NCI-H82 (cell line): ENCODE measurements at places on chromosomes 13 and 19.

DNA sequence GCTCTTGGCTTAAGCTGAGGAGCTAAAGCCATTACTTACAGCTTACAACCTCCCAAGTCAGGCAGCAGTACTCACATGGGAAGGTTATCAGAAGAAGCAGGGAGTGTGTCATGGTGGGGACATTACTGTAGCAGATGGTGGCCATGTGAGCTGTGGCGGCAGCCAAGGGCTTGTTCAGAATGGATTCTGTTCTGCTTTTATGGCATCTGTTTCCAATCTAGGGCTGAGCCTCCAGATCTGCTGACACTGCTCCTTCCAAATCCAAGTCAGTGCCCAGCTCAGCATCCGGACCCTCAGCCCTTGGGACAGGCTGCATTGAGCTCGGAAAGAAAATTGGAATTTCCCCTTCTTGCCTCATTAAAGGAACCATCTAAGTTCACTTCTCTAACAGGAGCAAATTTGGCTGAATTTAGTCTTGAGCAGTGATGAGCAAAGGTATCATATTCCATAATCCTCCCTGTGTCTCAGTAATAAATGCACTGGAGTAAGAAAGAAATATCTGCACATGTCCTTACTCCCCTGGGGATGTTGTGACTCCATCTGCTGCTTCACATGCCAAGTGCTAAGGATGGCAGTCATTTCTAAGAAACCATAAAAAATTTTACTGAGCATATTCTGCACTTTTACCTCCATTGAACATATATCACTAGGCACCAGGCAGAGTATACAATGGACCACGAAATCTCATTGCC lies 73.9 kb downstream of the KCTD12 start:
- DNase-seq: peak; percentile 84

DNA sequence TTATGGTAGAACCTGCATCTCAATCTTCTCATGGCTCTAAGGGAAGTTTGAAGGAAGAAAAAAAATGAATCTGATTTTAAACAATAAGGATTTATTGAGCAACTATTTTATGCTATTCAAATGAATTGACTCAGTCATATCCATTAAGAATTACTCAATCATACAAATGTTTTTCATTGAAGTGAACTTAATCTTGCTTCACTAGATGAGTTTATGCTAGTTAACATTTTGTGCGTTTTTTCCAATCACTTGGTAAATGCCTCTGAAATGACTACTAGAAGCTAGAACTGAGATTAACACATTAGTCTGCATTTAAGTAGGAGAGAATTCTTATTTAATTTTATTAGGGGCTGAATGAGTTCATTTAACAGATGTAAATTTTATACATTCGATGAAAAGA lies 25.2 kb downstream of the RXFP2 start:
- DNase-seq: no peak

DNA sequence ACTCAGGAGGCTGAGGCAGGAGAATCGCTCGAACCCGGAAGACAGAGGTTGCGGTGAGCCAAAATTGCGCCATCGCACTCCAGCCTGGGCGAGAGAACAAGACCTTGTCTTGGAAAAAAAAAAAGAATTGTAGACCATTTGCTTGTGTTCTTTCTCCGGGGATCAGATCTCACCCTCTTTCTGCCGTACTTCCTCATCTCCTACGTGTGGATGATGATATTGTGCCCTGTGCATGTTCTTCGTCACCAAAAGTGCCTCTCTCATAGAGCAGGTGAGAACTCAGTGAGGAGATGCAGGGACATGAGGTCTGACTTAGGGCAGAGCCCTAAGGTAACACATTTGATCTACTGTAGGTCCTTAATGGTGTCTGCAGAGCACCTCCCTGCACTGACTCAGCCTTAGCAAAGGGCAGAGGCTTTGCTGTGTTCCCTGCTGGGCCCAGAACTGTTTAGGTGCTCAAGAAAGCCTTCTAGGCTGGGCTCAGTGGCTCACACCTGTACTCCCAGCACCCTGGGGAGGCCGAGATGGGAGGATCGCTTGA lies 1.3 kb downstream of the APOC2 start:
- no peak for DNase-seq

- no peak for DNase-seq
Observed at GRCh38 chr13:28322256-28322905, 172.5 kb downstream of the FLT1 start.

DNA sequence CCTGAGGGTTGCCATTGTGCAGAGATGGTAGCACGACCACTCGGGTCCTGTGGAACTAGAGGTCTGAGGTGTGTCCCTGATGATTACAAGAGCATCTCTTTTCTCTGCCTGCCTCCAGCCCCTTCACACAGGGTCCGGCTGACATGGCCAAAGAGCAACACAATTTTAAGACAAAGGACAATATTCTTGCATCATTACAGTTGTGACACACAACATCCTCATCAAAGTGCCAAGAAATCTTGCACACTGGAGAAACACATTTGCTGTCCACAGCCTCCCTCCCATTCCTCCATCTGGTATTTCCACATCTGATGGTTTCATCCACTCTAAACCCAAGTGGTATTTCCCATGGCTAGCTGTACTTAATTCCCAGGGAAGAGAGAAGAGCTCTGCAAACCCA lies 12.8 kb downstream of the COL4A1 start:
- DNase-seq: no peak

- no peak for DNase-seq
Observed at GRCh38 chr13:64925284-64925683, 2304.9 kb downstream of the PCDH9 start.

DNA sequence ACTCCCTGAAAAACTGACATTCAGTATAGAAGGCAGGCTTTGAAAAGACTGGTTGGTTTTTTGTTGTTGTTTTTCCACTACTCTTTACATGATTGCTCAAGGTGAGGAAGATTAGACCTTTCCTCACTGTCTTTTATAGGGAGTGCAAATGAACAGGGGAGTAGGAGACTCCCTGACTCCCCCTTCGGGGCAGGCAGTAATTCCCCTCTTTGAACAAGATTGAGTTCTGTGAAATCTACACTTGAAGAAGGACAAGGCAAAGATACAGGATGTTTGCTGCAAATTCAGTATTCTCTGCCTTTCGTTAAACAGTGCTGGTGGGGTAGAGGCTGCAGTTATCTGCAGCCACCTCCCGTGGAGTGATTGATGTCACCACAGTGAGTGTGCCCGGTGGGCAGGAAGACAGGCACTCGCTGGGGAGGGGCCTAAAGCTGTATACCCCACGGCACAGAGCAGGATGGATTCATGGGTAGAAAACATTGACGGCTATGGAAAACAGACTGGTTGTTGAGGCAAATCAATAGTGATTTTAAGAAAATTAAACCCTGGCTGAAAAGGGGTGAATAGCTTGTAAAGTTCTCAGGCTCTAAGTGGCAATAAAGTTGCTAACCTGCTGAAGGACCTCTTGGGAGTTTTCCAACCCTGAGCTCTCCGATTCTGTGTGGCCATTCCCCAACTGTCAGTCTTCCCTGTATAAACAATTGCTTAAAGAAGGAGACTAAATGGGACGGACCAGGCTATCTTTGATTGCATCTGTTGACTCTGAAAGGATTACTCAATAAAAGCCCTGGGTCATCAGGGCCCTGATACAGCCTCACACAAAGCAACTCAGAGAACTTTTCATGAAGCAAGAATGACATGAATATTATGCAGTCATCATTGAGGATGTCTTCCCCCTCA lies 308.3 kb downstream of the TBC1D4 start:
- DNase-seq: no peak

DNA sequence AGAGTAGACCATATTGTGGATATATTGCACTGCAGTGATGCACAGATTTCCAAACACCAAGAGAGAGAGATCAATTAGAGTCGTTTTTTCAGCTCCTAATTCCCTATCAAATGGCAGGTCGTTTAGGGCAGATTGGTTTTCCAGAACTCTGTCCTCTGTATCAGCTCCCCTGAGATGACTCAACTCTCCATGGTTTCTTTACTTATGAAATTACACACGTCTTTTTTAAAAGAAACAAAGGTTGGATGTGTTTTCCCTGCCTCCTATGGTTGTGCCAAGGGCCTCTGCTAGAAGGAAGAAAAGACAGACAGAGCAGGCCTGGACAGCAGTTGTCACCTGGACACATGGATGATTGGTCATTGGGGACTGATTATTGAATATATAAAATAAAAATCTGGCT lies 478.1 kb upstream of the NBEA start:
- no peak for DNase-seq

GRCh38 chr13:102897371-102898138 lies 51.7 kb downstream of the ERCC5 start:
- no peak for DNase-seq

DNA sequence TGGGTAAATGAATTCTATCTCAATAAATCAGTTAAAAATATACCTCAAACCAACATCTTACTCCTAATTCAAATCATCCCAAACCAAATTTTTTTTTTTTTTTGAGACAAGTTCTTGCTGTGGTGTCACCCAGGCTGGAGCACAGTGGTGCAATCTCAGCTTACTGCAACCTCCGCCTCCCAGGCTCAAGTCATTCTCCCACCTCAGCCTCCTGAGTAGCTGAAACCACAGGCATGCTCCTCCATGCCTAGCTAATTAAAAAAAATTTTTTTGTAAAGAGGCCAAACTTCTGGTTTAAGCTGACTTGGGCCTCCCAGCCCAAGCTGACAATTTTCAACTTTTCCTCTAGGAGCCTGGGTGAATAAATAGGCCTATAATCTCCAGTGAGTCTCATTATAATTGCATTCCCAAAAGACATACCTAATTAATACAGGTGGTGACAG lies 22.1 kb upstream of the OLFM2 start:
- no peak for DNase-seq

DNA sequence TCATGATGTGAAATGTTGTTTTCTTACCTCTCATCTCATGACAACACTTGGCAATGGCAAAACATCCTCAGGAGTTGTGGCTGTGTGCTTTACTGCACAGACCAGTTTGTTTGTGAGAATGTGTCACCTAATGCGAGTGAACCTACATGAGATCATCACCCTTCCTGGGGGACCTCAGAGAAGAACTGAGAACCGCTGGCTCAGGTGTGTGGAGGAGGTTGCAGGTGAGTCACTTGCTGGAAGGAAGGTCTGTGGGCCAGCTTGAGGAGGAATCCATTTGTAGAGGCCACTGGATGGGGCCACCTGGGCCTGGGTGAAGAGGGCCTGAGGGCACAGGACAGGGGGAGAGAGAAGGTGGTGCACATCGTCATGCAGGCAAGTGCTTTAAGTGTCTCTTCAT lies 3.0 kb upstream of the CEACAM1 start:
- no peak for DNase-seq

DNA sequence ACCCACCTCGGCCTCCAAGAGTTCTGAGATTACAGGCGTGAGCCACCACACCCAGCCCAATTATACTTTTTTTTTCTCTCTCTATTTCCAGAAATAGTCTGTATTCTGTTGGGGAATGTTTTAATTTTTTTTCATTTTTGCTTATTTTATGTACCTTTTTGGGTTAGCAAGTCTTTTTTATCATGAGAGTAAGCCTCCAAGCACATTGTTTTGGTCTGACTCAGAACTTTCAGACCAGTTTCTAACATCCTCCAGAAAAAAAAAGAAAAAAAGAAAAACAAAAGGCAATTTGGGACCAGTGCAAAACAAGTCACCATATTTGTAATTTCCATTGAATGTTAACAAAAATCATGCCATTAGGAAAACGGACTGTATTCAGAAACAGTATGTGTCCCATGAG lies 1465.5 kb downstream of the SLITRK5 start:
- no peak for DNase-seq

DNA sequence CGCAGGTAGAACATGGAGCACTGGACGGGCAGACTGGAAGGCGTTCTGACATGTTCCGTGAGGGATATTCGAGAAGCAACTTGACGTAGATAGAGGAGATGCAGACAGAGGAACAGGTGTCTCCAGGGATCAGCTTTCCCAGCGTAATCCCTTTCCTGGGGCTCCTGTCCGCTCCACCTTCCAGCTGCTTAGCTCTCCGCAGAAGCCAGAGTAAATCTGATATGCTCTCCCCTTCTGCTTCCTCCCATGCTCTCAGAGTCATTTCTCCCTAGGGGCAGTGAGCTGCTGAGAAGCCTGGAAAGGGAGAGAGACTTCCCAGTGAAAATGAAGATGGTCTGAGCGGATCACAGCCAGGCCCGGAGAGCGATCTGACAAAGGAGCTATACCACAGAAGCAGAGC lies 23.0 kb upstream of the OLFM4 start:
- peak; percentile 99 for DNase-seq

DNA sequence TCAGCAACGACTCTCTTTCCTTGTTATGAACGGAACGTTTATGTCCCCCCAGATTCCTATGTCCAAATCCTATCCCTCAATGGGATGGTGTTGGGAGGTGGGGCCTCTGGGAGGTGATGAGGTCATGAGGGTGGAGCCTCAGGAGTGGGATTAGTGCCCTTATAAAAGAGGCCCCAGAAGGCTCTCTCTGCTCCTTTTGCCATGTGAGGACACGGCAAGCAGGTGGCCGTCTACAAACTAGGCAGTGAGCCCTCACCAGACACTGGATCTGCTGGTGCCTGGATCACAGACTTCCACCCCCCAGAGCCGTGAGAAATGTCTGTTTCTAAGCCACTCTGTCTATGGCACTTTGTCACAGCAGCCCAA lies 53.2 kb downstream of the EPS15L1 start:
- DNase-seq: peak; percentile 57

GRCh38 chr19:3671680-3672574 lies 28.3 kb downstream of the PIP5K1C start:
- no peak for DNase-seq

GRCh38 chr19:32809754-32810153 lies 59.8 kb downstream of the SLC7A9 start:
- no peak for DNase-seq

DNA sequence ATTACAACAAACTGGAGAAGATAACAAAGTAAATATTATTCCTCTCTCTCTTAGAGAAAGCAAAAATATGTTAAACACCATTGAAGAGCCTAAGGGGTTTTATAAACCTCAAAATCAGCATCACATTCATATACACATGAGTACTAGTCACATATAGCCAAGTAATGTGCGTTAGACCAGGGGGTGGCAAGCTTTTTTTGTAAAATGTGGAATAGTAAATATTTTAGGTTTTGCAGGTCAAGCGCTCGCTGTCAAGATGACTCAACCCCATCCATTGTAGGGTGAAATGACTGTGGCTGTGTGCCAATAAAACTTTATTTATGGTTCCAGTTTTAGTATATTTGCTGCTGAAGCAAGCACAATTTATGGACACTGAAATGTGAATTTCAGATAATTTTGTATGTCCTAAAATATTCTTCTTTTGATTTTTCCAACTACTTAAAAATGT lies 21.7 kb downstream of the RFX2 start:
- no peak for DNase-seq

- DNase-seq: no peak
Observed at GRCh38 chr13:72541674-72542073, 185.8 kb downstream of the MZT1 start.

- peak; percentile 86 for DNase-seq
Observed at GRCh38 chr19:38736413-38737280, 7.6 kb downstream of the CAPN12 start.
